ENCODE measurements at places on chromosomes 1 and 21. TPM values are rescaled to one million over a fixed set of nuclear protein-coding genes. Genes with fewer than 3 reads are reported as not detected.

The SERINC2 gene
- total RNA-seq = not detected

The KCND3 gene
- total RNA-seq = 0.09 TPM

The KLHDC9 gene
- total RNA-seq = 1.8 TPM

The IQGAP3 gene
- total RNA-seq = 28.7 TPM

The HUNK gene
- total RNA-seq = 0.45 TPM

The PRAMEF13 gene
- not detected for total RNA-seq

The RAP1GAP gene
- 0.09 TPM for total RNA-seq

The TMEM200B gene
- 9.5 TPM for total RNA-seq

The GBP3 gene
- total RNA-seq = 28.6 TPM

The BCAR3 gene
- 20.6 TPM for total RNA-seq

The CLCA4 gene
- not detected for total RNA-seq

The CSRP1 gene
- 120 TPM for total RNA-seq

The CD5L gene
- total RNA-seq = not detected

The CCDC185 gene
- total RNA-seq = not detected

The VPS13D gene
- 37.5 TPM for total RNA-seq

The SPTA1 gene
- 1.2 TPM for total RNA-seq

The CCDC30 gene
- total RNA-seq = 5.8 TPM

The APOBEC4 gene
- not detected for total RNA-seq

The NMNAT2 gene
- 0.49 TPM for total RNA-seq
